ENCODE measurements at places on chromosomes 6 and 20.

GRCh38 chr20:15248618-15249395, 911.4 kb upstream of the FLRT3 start:
- no peak for DNase-seq

DNA sequence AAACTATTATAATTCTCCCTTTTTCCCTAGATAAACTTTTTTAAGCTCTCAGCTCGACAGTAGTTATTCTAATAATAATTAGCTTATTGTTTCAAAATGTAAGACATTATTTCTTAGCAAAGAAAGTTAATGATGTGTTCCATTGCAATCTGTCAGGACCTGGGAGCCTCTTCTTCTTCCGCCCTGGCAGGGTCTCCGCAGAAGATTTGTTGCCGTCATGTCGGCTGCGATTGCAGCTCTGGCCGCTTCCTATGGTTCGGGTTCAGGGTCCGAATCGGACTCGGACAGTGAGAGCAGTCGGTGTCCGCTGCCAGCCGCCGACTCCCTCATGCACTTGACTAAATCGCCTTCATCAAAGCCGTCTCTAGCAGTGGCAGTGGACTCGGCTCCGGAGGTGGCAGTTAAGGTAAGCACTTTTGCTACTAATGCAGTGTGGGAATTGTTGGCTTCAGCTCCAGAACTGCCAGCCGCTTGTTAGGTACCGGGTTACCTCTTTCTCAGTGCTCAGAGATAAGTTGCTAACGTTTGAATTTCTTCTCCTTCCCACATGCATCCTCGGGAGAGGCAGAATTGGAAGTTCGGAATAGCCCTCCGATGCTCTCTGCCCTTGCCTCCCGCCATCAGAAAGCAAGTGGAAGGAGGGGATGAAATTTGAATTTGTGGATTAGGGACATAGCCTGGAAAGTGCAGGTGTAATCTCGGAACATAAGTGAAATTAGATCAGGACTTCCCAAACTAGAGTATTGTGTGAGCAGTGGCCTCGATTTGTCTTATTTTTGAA, at the start of gene CDC40:
TSS of gene CDC40 (plus strand) at position 200 of the 781 bp plus-strand sequence. CDS start at position 218, 18 bp downstream.
- no peak for DNase-seq

- no peak for DNase-seq
Observed at GRCh38 chr6:22747571-22747970, 178.2 kb downstream of the HDGFL1 start.

- DNase-seq: no peak
Observed at GRCh38 chr6:46626228-46626909, 26.2 kb downstream of the CYP39A1 start.

All from NCI-H446 treated with DMSO at 0.1 percent for 48 hours (cell line).